ENCODE measurements at places on chromosomes 6 and 20. TPM values are rescaled to one million over a fixed set of nuclear protein-coding genes. Genes with fewer than 3 reads are reported as not detected.
A peak's percentile ranks its signal among the peaks of the same experiment; 100 is the strongest.

DNA sequence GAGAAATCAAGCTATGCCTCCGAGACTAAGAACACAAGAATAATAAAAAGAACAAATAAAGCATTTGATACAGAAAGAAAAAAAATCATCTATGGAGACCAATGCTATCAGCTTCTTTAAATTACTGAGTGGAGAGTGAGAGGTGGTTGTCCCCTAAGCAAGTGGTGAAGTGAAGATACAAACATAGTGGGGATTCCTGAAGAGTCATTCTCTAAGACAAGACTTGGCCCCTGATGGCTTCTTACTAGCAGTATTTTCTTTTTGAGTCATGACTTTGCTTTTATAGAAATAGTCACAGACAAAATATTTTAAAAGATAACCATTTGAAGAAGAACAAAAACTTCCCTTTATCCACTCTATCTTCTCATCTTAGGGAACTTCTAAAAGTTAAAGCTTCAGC, 261.4 kb upstream of the PRDM1 start:
- DNase-seq: no peak

DNA sequence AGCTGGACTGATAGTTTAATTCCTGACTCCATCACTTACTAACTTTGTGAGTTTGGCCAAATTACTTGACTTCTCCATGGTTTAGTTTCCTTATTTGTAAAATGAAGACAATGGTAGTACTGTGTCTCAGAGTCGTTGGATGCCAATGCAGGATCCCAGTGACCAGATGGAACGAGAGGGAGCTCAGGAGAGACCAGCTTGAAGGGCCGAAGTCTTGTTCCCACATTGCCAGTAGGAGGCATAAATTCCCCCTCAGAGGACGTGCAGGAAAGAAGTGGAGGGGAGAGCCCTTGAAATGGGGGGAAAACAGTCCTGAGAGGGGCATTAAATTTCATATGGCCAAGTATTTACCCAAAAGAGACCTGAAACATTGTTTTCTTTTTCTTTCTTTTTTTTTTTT, 2.1 kb upstream of the MUC22 start:
- DNase-seq: no peak

- DNase-seq: no peak
Measured at GRCh38 chr6:141301779-141302178, 830.9 kb upstream of the GJE1 start.

- no peak for DNase-seq
Measured at GRCh38 chr6:16338577-16339264, 100.3 kb downstream of the GMPR start.

DNA sequence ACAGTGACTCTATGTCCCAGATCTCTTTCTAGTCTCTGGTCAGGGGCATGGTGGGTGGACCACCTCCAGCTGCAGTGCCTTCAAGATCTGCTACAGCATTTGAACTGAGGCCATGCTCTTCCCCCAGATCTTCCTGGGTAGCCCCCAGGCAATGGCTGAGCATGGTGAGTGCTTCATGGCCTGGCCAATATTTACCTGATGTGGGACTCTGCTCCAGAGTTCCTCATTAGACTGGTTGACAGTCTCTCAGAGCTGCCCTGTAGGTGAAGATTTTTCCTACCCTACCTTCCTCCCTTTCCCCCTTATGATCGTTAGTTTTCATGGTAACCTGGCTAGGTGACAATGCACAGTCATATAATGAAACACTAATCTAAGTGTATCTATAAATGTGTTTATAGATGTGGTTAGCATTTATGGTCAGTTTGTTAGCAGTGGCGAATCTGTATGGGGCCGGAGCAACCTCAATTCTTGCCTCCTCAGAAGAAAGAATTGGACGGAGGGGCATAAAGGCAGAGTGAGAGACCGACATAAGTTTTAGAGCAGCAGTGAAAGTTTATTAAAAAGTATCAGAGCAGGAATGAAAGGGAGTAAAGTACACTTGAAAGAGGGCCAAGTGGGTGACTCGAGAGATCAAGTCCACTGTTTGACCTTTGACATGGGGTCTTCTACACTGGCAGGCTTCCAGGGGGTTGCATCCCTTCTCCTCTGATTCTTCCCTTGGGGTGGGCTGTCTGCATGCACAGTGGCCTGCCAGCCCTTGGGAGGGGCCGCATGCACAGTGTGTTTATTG, 256.3 kb downstream of the CD83 start:
- no peak for DNase-seq

DNA sequence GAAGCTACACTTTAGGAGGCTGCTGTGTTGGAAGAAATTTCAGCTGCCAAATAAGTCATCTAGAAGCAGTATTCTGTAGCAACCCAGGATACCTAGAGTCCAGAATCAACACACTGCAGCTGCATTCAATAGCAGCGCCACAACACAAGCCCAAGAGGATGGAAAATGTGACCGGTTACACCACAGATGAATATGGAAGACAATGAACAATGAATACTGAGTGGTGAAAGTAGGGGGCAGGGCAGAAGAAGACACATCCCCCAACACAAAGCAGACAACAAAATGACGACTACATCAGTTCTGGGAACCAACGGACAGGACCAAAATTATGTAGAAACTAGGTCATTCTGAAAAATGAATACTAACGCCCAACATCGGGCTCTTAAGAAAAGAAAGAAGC, 38.2 kb downstream of the KIF6 start:
- no peak for DNase-seq

- DNase-seq: peak; percentile 6
Measured at GRCh38 chr6:87291883-87292282, 30.5 kb upstream of the SMIM8 start.

- DNase-seq: peak; percentile 26
Measured at GRCh38 chr20:34824452-34824805, 1.0 kb downstream of the NCOA6 start.

DNA sequence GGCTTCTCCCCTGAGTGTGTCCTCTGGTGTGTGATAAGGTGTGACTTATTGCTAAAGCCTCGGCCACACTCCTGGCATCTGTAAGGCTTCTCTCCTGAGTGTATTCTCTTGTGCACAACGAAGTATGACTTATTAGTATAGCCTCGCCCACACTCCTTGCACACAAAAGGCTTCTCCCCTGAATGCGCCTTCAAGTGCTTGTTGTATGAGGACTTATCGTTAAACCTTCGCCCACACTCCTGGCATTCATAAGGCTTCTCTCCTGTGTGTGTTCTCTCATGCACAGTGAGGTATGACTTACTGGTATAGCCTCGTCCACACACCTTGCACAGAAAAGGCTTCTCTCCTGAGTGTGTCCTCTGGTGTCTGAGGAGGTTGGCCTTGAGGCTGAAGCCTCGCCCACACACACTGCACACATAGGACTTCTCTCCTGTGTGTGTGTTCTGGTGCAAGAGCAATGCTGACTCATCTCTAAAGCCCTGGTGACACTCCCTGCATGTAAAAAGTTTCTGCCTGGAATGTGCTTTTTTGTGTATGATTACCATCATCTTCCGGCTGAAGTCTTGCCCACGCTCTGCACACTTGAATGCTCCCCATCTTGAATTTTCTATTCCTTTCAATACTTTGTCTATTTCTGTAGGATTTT, 20.4 kb downstream of the ZNF337 start:
- no peak for DNase-seq

DNA sequence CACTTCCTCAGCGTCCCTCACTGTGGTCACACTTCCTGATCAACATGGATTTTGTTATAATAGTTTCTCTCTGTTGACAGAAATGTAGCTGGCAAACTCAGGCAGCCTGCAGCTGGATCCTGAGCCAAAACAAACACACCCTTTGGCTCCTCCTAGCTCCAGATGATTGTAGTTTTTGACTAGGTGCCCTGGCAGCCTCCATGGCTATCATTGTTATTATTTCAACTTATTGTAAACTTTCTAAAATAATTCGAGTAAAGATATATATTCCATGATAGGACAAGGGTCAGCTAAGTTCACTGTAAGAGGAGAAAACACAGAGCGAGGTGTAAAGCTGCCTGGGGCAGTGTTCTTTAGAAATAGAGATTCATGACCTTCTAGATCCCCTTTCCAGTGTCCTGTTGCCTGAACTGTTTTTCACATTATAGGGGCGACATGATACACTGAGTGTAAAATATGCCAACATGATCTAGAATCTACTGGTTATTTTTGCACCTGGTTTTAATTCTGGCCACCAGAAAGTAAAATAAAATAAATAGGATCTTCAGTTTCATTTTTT, 98.2 kb upstream of the HDGFL1 start:
- DNase-seq: peak; percentile 49

DNA sequence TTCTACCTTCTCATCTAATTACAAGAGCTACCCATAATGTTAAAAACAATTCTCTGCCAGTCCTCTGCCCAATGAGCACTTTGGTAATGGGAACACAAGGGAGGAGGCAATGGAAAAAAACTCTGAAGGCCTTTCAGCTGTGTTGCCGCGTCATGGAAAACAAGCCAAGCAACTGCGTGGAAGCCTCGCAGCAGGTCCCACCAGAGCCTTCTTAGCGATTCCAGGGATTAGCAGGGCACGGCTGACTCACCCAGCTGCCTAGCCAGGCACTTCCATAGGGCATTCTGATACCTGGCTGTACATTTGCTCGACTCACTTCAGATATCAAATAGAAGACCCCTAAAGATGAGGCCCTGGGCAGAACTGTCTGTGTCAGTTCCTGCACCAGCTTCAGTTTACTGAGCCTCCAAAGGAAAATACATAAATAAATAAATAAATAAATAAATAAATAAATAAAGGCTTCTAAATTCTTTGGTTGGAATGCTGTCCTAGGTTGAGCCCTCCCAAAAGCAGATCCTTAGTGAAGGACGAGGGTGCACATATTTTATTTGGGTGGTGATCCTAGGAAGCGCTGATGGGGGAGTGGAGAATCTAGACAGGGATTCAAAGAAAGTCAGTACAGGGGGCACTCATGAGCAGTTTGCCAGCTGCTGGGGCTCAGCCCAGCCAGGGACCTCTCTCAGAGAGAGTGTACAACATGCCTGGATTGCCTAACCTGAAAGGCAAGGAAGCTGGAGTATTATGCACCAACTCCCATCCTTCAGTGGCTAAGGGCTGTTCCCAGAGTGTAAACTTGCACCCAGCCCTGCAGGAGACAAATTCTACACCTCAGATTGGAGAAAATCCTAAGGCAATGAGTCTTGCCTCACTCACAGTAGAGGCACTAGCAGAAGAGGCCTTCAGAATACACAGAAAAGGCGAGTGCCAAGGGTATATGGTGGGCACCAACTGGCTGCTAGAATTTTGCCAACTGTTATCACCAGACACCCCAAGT, 18.2 kb downstream of the SNAP25 start:
- DNase-seq: no peak

DNA sequence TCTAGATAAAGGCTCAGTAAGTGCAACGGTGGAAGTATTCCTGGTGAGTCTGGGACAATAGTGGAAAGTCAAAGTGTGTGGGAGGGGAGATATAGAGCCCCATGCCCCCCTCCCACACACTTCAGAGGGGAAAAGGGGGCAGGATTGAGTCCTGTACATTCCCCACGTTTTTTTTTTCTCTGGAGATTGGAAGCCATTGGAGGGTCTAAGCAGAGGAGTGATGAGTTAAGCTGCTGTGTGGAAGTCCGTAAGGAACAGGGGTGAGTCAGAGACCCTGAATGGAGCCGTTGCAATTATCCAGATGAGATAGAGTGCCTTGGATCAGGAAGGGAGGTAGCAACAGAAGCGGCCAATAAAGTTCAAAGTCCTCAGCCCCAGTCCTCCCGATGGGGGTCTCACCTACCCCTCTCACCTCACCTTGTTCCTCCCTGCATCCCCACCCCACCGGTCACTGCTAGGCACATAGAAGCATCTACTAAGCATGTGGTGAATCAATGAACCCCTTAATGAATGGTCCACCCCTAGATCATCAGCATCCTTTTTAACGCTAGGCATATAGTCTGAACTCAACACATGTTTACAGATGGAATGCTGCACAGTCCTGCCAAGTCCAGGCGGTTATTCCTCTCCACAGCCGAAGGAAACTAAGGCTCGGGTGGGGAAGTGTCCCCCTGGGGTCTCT, 662 bp upstream of the SLC9A8 start:
- no peak for DNase-seq

Gene MEP1A
- polyA plus RNA-seq: not detected

Gene BPIFB2
- not detected for polyA plus RNA-seq

Gene MOG
- polyA plus RNA-seq: not detected

Gene SMLR1
- not detected for polyA plus RNA-seq

Gene SLC22A1
- polyA plus RNA-seq: 0.77 TPM

Gene POLH
- 9.0 TPM for polyA plus RNA-seq

Measured in hindlimb muscle (tissue), 1 donor.